ENCODE measurements at places on chromosomes 3 and 15.

DNA sequence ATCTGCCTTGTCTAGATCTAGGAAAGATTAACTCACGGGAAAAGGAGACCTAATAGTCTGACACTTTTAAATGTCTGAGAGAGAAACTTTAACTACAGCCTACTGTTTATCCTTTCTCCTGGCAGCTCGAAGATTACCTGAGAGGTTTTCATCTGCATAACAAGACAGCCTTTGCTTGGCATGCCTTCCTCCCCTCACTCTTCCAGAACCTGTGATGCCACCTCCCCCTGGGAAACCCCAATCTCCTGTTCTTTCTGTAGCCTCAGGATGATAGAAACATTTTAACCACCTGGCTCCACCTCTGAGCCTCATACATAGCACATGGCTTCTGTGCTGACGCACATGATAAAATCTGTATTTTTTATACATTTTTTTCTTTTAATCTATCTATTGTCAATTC, 420.8 kb downstream of the CNTN6 start:
- no peak for DNase-seq

DNA sequence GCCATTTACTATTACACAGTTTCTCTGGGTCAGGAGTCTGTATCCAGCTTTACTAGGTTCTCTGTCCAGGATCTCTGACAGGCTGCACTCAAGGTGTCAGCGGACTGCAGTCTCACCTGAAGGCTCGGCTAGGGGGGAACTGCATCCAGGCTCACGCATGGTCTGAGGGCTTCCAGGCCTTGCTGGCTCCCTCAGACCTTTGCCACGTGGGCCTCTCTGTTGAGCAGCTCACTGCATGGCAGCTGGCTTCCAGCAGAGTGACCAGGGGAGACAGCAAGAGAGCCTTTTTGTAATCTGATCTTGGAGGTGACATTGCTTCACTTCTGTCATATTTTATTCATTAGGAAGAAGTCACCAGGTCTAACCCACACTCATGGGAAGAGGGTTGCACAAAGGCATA, 152.3 kb downstream of the CACNA2D3 start:
- no peak for DNase-seq

DNA sequence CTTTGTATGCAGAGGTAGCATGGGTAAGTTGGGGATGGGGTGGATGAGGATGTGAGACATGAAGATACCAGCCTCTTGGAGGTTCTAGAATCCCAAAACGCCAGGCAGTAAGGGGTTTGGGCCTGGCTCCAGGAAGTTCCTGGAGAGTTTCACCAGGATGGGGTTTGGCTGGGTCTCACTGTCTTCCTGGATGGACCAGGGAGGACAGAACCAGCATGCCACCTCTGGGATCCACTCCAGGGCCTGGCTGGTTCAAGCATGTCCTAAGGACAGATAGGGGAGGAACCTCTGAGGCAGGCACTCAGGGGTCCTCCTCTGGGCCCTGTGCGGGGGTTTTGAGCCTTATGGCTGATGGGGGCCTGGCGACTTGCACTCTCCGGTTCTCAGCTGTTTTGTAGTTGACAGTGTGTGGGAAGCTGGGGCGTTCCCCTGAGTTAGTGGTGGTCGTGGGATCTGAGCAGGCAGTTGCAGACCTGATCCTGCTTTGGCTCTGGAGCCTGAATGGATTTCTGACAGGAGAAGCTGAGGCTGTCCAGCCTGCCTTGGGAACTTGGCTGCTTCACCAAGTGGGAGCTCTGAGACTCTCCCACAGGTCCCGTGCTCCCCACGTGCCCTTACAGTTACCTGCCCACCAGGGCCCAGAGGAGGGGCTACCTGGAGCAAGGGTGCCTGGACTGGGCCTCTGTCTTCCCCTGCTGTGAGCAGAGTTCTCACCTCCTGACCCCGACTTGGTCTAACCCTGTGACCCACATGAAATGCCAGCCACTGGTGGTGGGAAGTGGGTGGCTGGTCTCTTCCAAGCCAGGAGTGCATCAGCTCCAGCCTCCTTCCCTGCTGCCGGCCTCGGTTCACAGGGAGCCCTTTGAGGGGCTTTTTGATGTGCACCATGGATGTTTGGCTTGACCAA, 128.4 kb downstream of the EEFSEC start:
- DNase-seq = no peak

DNA sequence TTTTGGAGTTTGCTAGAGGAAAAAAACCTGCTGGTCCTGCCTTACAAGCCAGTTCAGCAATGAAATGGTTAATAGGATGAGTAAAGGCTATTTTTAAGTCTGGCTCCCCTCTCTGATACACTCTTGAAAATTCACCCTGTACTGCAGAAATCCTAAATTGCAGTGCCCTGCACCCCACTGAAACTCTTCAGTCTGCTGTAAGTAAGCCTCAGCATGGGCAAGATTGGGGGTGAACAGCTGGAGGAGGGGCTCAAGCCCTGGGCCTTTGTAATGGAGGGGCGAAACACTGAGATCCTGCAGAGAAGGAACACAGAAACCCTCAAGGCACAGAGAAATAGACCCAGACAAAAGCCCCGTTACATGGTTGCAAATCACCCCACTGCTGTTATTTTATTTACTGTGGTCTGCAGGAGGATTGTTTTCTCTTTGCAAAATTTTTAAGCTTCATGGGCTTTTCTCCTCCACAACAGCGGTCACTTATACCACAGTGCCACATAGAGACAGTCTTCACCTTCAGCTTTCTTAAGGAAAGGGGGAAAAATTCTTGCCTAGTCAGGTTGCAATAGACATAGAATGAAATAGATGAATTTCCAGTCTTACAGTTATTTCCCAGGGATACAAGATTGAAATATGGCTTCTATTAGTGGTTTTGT, 45.0 kb downstream of the SOX2 start:
- no peak for DNase-seq

DNA sequence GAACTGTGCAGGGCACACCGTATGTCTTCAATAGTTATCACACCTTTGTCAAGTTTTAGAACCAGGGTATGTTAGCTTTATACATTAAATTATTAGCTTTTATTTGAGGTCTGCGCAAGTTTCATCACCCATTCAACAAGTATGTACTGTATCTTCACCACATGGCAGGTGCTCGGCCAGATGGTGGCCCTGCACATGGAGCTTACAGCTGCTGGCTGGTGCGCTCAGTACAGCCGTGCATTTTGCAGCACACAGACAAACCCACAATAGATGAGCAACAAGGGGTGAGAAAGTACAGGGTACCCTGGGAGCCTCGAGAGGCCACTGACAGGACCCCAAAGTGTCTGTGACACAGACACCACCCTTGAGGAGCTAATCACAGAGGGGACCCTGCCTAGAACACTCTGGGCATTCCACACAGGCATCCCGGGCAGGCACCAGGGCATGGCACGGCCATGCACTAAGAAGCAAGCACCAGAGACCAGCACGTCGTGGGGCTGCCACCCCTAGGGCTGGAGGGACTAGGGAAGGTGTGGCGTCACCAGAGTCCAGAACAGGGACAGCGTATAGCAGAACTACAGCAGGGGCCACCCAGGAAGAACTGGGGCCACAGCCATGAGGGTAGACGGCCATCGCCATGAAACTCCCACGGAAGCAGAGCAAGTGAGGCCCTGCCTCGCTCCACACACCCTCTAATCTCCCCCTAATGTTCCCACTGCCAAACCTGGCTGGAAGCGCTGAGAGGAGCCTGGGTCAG, 27.4 kb downstream of the ZXDC start:
- DNase-seq = no peak
